ENCODE measurements at places on chromosomes 4 and X.

GRCh38 chr4:88911246-88912212, 145.5 kb downstream of the FAM13A start:
- DNase-seq = no peak

- DNase-seq = peak; percentile 0
Measured at GRCh38 chrX:18146954-18147353, 73.7 kb downstream of the BEND2 start.

GRCh38 chr4:118729287-118730286, 44.4 kb downstream of the METTL14 start:
- no peak for DNase-seq

- no peak for DNase-seq
Measured at GRCh38 chrX:119871245-119871598, 311 bp downstream of the RNF113A start.

DNA sequence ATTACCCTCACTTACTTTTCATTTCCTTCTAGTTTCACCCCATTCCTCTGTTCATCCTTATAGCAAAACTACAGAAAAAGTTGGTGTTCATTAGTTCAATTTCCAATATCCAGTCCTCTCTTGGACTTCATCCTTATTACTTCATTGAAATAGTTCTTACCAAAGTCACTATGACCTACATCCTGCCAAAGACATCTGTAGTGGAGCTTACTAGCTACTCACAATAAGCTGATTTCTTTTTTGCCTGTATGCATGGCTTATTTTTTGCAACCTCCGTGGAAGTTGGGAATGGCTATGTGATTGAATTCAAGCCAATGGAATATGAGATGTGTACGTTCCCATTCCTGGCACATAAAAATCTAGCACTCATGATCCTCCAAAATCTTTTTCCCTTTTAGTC, 4.6 kb upstream of the CDKL2 start:
- DNase-seq = no peak

DNA sequence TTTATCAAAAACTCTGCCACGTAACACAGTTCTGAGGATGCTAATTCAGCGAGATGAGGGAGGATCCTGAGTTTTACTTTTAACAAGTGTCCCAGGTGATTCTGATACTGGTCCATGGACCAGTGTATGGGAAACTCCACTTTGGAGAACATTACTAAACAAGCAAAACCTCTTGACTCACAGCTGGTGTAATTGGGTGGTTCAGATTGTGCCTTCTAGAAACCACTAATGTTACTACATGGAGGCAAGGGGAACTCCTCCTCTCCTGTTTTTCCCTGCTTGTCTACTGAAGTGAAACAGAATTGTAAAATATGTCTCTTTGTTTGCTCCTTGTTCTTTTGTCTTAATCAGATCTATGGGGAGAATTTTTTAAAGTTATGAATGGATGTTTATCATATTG, 62.6 kb downstream of the FRAS1 start:
- DNase-seq = no peak

DNA sequence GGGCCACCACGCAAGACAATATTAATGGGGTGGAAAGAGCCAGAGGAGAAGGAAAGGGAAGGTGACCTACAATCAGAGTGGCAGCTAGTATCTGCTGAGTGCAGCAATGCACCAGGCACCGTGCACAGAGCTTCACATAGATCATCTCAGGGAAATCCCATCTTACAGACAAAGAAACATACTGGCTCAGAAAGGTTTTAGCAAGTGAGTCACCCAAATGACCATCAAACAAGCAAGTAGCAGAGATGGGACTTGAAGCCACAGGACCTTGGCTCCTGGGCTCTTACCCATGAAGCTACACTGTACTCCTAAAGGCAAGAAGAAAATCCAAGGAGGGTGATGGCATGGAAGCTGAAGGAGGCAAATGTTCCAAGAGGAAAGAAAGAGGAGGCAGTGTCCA, 6.8 kb downstream of the ANXA5 start:
- no peak for DNase-seq

DNA sequence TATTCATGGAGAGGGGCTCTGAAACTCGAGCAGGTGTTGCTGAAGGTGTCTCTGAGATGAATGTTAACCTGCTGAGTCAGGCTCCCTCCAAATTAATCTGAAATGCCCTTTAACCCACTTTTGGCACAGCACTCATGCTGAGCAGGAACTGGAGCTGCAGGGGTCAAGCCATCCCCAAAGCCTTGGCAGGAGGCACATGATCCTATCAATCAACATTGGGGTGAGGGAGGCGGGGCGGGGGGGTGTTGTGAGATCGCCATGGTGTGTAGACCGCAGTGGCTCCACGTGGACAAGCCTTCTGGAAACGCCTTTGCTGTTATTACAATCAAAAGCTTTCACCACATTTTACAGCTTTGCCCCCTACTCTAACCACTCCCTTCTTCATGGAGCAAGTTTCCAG, 16.5 kb downstream of the ENPP6 start:
- DNase-seq = no peak

DNA sequence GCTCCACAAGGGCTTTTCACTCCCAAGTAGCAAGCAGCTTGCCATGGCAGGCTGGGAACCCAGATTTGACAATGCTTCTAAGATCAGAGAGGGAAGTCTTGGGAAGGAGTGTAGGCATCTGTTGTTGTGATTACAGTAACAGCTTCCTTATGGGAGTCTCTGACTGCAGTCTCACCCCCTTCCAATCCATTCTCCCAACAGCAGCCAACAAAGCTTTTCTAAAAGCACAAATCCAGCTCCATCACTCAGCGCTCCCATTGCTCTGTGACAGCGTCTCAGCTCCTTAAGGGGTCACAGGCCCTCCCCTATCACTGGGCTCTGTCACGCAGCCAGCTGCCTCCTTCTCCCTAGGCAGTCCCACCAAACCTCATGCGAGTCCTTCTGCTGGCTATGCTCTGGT, 7.1 kb downstream of the IGFBP7 start:
- DNase-seq = no peak

DNA sequence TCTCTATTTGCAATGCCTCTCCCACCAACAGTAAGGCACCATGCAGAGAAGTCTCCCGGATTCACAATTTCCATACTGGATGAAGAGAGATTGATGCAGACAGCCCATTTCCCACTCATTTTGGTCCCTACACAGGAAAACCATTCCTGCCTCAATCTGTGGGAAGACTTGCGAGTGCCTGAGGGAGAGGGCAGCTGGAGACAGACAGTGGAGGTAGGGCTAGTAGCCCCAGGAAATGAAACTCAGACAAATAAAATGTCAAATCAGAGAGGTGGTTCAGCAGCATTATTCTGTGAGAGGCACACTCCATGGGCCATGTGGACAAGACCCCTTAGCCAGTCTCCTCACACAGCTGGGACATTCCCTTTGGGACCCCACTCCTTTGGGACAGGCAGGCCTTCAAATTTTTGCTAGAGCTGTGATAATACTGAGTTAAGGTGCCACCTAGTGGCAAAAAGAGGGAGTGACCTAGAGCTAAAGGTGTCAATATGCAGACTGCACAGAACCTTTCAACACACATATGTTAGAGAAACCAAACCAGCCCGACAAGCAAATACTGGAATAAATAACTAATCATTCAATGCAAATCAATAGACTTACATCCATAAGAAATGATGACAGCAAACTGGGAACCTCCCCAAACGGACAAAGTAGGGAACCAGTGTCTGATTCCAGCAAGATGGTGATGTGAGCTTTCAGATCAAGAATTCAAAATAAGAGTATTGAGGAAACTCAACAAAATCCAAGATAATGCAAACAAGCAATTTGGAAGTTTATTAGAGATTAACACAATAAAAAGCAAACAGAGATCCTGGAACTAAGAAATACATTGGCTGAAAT, 1865.3 kb upstream of the AGA start:
- peak; percentile 6 for DNase-seq

- DNase-seq = no peak
Measured at GRCh38 chr4:52995360-52996030, 133.4 kb downstream of the RASL11B start.

GRCh38 chrX:53294024-53294648, 12.8 kb upstream of the IQSEC2 start:
- DNase-seq = no peak

DNA sequence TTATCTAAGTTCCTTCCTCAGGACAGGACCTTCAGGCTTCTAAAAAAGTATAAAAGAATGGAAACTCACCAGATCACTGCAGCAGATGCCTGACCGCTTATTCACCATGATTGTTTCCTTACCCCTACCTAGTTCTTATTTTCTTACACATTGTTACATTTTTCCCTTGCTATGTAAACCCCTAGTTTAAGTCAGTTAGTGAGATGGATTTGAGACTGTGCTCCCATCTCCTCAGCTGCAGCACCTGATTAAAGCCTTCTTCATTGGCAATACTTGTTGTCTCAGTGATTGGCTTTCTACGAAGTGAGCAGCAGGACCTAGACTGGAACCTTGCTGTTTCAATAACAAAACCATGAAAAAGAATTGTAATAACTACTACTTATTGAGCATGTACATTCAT, 4.7 kb downstream of the SPARCL1 start:
- no peak for DNase-seq

DNA sequence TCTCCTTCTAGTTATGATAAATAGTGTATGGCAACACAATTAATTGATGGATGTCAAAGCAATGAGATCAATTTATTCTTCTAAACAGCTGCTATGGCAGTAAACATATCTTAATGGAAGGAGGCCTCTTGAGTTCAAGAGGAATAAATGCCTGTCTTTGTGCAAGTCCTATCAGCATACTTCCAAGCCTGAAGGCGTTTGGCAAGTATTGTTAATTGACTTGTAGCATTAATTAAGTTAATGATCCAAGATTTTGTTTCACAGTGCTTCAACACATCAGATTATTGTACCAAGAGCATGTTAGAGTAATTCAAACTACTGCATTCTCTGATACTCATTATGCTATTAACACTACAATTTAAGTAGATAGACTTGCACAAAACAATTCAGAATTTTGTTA, 144.8 kb downstream of the FAT4 start:
- DNase-seq = no peak

DNA sequence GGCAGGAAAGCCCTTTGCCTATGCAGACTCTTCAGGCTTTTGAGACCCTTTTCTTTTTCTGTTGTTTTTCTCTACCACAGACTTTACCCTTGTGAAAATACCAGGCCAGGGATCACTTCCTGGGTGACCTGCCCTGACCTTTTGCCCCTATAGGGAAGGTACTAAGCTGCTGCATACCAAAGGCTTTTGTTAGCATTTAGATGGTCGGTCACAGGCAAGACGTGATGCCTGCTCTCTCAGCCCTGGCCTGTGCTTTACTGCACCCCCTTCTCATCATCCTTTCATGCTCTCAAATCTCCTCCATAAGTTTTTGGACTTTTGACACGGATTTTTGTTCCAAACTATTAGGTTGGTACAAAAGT, 98.2 kb downstream of the ARHGAP10 start:
- DNase-seq = no peak

DNA sequence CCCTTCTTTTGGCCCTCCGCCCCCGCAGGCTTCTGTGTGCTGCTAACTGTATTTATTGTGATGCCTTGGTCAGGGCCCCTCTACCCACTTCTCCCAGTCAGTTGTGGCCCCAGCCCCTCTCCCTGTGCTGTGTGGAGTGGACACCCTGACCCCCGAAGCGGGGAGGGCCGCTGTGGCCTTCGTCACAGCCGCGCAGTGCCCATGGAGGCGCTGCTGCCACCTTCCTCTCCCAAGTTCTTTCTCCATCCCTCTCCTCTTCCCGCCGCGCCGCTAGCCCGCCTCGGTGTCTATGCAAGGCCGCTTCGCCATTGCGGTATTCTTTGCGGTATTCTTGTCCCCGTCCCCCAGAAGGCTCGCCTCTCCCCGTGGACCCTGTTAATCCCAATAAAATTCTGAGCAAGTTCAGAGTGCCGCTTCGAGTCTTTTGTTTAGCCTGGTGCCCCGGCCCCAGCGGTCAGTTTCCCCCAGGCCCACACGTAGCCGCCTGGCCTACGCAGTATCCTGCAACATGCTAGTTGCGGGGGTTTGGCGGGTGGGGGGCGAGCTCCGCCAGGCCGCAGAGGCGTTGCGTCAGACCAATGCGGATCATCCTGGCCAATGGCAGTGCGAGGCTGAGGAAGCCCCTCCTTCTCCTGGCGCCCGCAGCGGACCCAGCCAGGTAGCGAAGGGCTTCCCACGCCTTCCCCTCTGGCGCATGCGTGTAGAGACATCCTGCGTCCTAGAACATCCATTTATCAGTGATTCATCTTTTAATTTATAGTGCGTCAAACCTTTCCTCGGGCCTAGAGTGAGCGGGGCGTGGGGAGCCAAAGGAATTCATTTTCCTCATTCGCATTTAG, 5.6 kb upstream of the KANTR start:
- DNase-seq = peak; percentile 63

- no peak for DNase-seq
Measured at GRCh38 chr4:48683784-48684666, 96.1 kb downstream of the FRYL start.

GRCh38 chr4:129788486-129788885, 692.5 kb downstream of the C4orf33 start:
- no peak for DNase-seq

DNA sequence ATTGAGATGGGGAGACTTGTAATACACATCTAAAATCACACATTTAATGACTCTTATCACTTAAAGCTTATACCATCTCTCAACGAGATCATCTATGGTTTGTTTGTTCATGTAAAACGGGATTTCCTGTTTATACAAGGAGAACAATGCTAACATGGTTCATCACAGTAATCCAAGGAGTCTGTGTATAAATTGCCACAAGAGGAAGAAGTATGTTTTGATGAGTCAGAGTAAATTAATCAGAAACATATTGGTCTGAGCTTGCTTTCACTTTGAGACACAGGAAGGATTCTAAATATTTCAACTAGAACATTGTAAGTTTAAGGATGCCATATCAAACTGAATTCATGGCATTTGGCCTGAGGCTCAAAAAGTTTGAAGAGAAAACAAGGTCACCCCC, 594.1 kb downstream of the GLUD2 start:
- no peak for DNase-seq

DNA sequence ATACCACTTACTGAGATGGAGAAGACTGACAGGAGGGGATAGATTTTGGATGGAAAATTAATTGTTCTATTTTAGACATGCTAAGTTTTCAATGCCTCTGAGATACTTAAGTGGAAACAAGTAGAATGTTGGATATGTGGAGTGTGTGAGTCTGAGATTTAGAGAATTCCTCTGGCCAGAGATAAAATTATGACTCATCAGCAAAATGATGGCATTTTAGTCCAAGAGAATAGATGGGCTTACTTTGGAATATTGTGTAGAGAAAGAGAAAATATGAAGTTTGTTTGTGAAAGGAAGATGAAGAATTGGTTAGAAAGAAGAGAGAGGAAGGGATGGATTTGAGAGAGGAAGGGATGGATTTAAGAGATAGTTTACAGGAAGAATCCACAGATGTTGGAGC, 108.6 kb upstream of the PPP1R2C start:
- DNase-seq = no peak

GRCh38 chrX:97358941-97359340, 475.2 kb downstream of the RPA4 start:
- DNase-seq = no peak

GRCh38 chr4:153038623-153039311, 102.6 kb downstream of the FHDC1 start:
- no peak for DNase-seq

Measured in stimulated activated CD4-positive, alpha-beta T cell treated with anti-CD3 and anti-CD28 coated beads, Interleukin-4, amount 100 ng/mL, for 48 hours (primary cell).